ENCODE measurements at places on chromosomes 7 and 10.

- no peak for DNase-seq
Observed at GRCh38 chr10:119222966-119223386, 15.6 kb downstream of the GRK5 start.

DNA sequence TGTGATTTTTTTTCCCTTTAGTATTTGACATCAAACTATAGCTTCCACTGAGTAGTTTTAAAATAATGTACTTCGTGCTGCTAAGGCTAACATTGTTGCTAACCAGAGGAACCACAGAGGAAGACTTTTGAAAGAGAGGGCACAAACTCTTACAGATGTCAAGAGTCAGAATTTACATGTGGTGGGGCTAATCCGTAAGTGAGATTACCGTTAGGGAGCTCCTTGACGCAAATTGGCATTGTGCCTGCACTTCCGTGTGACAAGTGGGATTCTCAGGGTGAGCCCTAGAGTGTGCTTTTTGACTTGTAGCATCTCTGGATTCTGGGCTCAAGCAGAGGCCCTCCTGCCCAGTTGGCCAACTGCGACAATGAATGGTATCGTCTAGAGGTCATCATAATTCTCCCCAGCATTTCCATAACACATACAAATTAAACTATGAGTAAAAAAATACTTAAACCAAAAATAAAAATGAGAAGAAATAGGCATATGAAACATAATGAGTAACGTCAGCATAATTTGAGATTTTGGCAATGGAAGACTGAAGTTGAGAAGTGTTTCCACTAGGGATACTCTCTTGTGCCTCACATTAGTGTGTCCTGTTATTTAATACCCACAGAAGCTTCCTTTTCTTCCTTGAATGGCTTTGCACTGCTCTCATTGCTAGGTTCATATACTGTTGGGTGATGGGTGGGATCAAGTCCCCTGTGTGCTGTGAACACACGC, 164.0 kb downstream of the SDK1 start:
- DNase-seq, result no peak

DNA sequence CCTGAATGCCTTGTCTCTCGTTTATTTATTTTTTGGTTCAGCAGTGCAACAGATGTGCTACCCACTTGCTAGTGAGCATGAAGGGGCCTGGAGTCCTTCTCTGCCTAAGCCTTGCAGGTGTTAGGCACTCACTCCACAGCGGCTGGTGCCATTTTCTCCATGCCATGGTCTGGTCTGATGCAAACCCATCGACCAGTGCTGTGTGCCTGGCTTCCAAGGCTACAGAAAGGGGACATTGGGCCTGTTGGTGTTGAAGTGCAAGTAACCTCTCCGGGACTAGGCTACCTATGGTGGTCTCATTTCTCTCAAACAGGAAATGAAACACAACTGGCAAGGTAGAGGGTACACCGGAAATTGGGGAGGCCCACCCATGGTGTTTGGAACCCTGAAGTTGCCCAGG, 198.1 kb downstream of the ADARB2 start:
- no peak for DNase-seq

- DNase-seq, result no peak
Observed at GRCh38 chr7:155333346-155334234, 35.9 kb downstream of the INSIG1 start.

GRCh38 chr7:21064698-21065648, 278.3 kb upstream of the SP8 start:
- DNase-seq, result no peak

Data from left forelimb (tissue), 1 donor.